Glutamatergic neuron (in vitro differentiated cells): ENCODE measurements at places on chromosomes 6 and 20. TPM values are rescaled to one million over a fixed set of nuclear protein-coding genes. Genes with fewer than 3 reads are reported as not detected.

The DYNLT2 gene
- 1.7 TPM for total RNA-seq

The ELOVL2 gene
- 10.6 TPM for total RNA-seq

The BTN1A1 gene
- total RNA-seq: not detected

The OR2B3 gene
- not detected for total RNA-seq

The NXT1 gene
- 12.6 TPM for total RNA-seq

The MTFR2 gene
- total RNA-seq: 1.9 TPM

The CD83 gene
- 0.34 TPM for total RNA-seq

The HMGCLL1 gene
- total RNA-seq: 6.3 TPM

The ALDH5A1 gene
- total RNA-seq: 1.2 TPM

The APOM gene
- 1.5 TPM for total RNA-seq

The TNF gene
- total RNA-seq: not detected

The BPIFA1 gene
- total RNA-seq: not detected

The TMEM14C gene
- 85.0 TPM for total RNA-seq

The COL12A1 gene
- total RNA-seq: 2.4 TPM

The CDH4 gene
- total RNA-seq: 1.2 TPM

The PSORS1C2 gene
- total RNA-seq: 0.49 TPM

The PNLDC1 gene
- total RNA-seq: not detected

The HNF4A gene
- total RNA-seq: not detected

The ECT2L gene
- 2.7 TPM for total RNA-seq

The CHRNA4 gene
- total RNA-seq: 165 TPM

The BPIFB1 gene
- total RNA-seq: not detected

The BNIP5 gene
- not detected for total RNA-seq
